ENCODE measurements at places on chromosomes 2 and 18.

GRCh38 chr2:196262606-196263005 lies 91.2 kb upstream of the STK17B start:
- DNase-seq: no peak

DNA sequence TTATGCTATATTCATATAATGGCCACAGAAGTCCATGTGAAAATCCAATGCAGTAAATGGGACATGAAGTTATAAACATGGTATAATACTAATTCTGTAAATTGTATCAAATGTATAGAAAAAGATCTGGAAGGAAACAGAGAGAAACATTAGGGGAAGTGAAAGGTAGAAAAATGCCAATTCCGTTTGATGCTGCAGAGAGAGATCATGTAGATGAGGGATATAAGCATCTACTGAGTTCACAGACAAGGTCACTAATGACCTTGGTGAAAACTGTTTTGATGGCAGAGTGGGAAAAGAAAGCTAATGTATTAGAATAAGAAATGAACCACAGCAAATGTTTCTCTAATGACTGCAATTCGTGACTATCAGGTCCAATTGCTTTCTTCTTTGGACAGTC lies 56.0 kb downstream of the BARD1 start:
- no peak for DNase-seq

DNA sequence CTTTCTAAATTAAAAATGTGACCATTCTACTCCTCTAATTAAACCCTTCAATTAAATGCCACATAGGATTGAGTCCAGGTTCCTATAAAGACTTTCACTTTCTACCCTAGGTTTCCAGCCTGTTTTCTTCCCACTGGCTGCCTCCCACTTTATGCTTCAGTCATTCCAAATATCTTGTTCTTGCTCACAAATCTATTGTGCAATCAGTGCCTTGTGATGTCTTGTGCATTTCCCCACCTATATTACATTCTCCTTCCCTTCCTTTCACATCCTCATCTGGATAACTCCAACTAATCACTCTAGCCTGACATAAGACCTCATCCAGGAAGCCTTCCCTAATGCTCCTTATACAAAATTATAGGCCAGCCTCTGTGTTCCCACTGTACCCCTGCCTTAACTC lies 281.7 kb upstream of the LRATD1 start:
- no peak for DNase-seq

DNA sequence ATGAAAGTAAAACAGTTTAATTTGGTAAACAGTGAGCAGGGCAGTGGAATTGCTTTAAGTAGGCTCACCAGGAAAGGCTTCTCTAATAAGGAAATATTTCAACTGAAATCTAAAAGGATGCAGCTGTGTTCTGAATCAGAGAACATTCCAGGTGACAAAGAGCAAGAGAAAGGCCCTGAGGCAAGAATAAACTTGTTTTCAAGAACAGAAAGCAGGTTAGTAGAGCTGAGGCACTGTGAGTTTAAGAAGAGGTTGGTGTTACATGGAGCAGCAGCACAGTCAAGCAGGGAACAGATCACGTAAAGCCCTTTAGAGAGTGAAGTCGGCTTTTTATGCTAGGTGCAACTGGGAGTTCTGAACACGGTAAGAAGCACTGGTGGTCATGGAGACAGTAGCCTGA lies 57.0 kb upstream of the SCN1A start:
- DNase-seq: no peak

GRCh38 chr2:73250872-73251846 lies 17.1 kb downstream of the CCT7 start:
- no peak for DNase-seq

DNA sequence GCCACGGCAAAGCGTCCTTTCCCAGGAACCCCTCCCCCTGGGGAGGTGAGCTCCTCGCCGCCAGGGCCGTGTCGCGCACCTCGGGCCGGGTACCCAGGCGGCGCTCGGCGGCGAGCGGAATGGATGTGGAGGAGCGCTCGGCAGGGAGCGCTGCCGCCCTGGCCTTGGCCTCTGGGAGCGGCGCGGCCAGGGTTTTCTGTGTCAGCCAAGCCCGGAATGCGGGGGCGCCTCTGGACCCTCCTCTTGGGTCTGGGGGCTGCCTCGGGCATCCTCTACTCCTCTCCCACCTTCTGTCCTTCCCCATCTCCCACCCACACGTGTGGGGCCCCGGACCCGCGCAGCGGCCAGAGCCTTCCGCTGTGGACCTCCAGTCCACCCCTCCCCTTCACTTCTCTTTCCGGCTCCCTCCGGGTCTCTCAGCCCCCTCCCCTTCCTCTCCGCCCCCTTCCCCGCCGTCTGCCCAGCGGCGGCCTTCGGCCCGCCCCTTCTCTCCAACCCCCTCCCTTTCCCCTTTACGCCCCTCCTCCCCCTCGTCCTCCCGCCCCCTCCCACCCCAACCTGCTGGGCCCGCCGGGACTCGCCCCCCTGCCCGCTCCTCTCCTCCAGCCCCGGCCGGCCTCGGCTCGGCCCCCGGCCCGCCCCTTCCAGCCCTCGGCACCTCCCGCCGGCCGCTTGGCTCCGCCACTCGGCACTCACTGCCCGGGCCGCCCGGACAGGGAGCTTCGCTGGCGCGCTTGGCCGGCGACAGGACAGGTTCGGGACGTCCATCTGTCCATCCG lies at the start of gene MERTK:
MERTK (plus strand) TSS at position 684 of the 779 bp plus-strand sequence. CDS start 129 bp downstream, outside the sequence.
- DNase-seq: no peak

DNA sequence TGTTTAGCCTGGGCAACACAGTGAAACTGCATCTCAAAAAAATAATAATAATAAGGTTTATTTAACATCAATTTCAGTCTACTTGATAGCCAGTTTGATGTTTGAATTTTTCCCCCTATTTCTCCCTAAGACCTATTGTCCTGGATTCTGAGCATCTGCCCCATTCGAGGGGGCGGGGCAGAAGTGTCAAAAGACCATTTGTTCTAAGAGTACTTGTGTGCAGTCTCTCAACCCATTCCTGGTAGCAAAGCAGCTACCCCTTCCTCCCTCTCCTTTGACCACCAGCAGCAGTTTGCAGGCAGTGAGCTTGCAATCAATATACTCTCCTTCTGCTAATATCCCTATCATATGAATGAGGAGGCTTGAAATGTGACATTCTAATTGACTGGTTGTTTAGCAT lies 71.9 kb downstream of the VWC2L start:
- no peak for DNase-seq

DNA sequence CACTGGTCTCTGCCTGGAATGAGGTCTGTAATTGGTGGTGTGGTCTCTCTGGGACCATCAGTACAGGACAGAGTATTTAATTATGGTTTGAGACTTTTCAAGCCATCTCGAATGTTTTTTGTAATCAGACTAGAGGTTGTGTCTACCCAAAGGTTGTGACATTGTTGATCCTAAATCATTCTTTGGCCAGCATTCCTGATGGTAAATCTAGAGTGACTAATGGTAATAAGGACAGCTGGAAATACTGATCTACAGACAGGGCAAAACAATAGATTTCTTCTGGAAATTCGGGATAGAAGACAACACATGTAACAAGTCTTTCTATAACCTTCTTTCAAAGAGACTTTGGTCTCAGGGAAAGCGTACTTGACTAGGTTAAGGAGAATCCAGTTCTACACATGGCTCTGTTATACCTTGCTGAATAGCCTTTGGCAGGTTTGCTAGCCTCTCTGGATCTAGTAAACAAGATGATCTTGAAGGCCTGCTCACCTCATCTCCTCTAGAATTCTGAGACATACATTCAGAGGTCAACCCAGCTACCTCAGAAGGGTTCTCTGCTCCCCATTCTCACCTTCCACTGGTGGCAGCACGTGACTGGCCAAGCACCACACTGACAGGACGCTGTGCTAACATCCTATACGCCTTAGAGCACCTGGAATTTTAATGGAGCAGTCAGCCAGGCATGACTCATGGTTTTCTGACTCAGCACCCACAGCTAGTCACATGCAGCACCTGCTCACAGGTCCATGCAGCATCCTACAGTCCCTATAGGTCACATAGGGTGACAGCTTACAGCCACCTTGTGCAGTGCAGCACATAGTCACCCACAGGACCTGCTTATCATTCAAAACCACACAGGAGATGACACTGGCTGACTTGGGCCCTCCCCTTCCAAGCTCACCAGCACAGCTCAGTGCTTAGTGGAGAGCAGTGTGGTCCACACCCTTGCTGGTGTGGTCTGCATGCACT lies 12.2 kb downstream of the PLB1 start:
- peak; percentile 19 for DNase-seq

- no peak for DNase-seq
These were observed 60.0 kb downstream of the CEP192 start for GRCh38 chr18:13051159-13051558.

- no peak for DNase-seq
These were observed 61.8 kb downstream of the CDH20 start for GRCh38 chr18:61394983-61395382.

DNA sequence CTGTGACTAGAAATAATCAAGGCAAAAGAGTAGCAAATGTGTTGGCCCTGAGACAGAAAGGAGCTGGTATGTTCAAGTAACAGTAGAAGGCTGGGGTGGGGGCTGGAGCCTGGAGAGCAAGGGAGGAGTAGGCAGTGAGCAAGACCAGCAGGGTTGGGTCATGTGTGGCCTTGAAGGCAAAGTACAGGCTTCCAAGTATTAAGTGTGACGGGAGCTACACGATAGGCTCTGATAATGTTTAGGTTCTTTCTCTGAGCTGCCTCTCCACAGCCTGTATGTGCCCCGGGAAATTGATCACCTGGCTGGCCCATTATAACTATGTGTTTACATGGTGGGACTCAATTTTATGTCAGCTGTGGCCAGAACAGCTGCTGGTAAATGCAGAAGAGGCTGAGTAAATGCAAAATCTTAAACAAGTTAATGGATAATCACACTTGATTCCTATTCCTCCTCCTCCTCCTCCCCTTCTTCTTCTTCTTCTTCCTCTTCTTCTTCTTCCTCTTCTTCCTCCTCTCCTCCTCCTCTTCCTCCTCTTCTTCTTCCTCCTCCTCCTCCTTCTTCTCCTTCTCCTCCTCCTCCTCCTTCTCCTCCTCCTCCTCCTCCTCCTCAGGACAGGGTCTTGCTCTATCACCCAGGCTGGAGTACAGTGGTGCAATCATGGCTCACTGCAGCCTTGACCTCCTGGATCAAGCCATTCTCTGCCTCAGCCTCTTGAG lies 9.3 kb downstream of the IL1F10 start:
- no peak for DNase-seq

DNA sequence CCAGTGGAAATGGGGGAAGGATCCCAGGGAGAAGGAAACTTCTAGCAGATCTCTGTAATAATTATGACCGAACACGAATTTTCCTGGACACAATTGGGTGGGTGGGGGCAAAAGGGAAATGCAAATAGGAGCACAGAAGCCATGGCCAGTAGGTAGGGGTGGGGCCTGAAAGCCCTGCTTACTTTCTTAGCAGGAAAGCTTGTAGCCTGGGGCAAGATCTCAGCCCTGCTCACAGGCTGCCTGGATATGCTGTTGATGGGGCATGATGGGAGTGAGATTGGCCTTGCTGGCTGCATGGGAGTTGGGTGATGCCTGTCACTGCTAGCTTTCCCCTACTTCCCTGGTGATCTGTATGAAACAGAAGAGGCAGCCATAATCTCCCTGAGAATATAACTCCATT lies 45.9 kb upstream of the SPOPL start:
- no peak for DNase-seq

- no peak for DNase-seq
These were observed 32.3 kb downstream of the C1D start for GRCh38 chr2:68030529-68030928.

- DNase-seq: no peak
These were observed 11.0 kb upstream of the UBE2F start for GRCh38 chr2:237955640-237956401.

- no peak for DNase-seq
These were observed 28.2 kb downstream of the BCL2L11 start for GRCh38 chr2:111148925-111149324.

- no peak for DNase-seq
These were observed 169.2 kb upstream of the HS6ST1 start for GRCh38 chr2:128487650-128488387.

GRCh38 chr2:69453475-69454129 lies 16.4 kb upstream of the NFU1 start:
- no peak for DNase-seq

- no peak for DNase-seq
These were observed 264.4 kb downstream of the ZNF407 start for GRCh38 chr18:74862094-74862493.

DNA sequence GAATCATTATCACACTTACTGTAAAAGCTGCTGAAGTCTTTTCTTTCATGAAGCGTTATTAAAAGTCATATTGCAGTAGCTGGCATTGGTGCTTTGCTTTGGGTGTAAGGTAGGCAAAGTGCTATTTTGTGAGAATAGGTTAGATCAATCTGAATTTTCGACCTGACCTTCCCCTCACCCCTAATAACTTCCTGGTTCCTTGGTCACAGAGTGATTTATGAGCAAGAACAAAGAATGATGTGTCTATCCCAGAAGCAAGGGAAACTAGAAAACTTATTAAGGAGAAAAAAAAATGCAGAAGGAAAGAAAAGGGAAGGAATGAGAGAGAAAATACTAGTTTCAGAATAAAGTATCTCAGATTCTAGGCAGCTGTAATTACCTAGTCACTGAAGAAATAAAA lies 163.1 kb upstream of the MEIS1 start:
- no peak for DNase-seq

DNA sequence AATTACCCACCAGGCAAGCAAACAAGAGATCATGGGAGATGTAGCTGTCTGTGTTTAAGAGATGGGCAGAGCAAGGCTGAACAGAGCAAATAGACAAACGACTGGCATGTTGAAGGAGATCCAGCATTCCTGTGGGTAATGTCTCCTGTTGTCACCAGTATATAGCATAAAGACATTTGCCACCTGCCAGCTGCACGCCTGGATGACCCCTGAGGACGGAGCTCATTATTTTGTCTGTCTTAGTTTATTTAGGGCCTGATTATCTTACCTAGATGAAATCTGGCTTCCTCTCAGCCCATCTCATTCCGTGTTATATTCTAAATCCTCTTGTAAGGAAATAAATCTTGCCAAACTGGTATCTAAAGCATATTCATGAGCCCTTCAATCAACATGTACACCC lies 510.3 kb upstream of the LINC00305 start:
- DNase-seq: no peak

DNA sequence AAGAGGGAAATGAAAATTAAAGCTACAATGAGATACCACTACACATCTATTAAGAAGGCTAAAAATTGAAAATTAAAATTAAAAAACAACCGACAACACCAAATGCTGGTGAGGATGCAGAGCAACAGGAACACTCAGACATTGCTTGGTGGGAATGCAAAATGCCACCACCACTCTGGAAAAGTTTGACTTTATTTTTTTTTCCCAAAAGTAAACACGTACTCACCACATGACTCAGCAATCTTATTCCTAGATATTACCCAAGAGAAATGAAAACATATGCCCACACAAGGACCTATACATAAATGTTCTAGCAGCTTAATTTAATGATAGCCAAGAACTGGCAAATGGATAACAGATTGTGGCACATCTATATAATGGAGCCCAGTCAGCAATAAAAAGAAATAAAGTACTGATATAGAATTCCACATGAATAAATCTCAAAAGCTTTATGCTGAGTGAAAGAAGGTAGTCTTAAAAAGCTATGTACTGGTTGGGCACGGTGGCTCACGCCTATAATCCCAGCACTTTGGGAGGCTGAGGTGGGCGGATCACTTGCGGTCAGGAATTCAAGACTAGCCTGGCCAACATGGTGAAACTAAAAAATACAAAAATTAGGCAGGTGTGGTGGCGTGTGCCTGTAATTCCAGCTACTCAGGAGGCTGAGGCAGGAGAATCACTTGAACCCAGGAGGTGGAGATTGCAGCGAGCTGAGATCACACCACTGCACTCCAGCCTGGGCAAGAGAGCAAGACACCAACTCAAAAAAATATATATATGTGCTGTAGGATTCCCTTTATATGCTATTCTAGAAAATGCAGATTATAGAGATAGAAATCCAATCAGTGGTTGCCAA lies 4.2 kb upstream of the PROC start:
- DNase-seq: no peak
